Amygdala (tissue), 56 donors: ENCODE measurements at places on chromosomes 13 and 19.

DNA sequence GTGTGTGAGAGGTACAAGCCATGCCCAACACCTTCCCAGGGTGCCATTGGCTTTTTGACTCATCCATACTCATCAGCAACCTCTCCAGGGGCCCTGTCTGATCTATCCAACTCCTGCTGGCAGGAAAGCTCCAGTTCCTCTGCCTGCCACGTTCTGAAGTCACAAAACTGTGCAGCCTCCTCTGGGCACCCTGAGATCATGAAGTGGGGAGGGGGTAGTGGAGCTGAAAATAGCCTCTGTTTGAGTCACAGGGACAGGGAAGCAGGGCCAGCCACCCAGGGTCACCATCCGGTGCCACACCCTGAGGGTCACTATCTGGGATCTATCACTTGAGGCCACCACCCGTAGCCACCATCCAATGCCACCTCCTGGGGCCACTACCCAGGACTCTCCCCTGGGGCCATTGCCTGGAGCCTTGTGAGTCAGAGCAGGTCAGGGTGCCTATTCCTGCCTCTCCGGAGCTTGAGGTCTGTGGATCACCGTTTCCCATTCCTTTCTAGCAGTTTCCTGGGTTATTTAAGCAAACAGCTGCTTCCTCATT, 172.1 kb downstream of the NUFIP1 start:
- DNase-seq = no peak

DNA sequence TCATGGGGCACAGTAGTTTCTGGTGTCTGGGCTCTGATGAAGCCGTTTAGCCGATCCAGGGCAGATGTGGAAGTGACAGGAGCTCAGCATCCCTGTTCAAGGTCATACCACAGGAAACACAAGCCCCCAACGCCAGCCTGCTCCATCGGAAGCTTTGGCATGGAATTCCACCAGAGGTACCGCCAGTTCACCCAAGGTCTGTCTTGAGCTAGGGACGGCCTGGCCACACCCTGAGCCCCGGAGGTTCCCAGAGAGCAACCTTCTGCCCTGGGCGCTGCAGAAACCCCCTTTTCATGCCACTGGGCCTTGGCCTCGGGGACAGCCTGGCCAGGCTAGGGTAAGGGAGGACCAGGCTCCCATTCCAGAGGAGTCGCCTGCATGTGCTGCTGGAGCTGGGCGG, 39.4 kb upstream of the TPM4 start:
- DNase-seq = no peak

GRCh38 chr13:94567581-94567980, 28.4 kb downstream of the TGDS start:
- DNase-seq = no peak

DNA sequence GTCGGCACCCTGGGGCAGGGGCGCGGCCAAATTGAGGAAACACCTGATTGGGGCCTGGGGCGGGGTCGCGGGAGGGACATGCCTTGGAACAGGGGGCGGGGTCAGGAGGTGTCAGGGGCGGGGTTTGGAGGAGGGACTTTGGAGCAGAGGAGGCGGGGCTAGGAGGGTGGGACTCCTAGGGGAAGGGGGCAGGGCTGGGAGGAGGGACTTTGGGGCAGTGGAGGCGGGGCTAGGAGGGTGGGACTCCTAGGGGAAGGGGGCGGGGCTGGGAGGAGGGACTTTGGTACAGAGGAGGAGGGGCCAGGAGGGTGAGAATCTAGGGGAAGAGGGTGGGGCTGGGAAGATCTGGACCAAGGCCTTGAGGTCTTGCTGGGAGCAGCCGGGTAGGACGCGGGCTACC, 21.9 kb downstream of the GRIN2D start:
- no peak for DNase-seq

GRCh38 chr13:56134524-56134923, 1006.2 kb upstream of the PRR20A start:
- no peak for DNase-seq

- no peak for DNase-seq
Observed at GRCh38 chr19:35742121-35742724, at the start of gene IGFLR1. TSS of gene IGFLR1 (minus strand) at chr19:35742452. CDS start at chr19:35741180, 1,272 bp downstream.

GRCh38 chr19:16893686-16893989, 4.8 kb downstream of the F2RL3 start:
- no peak for DNase-seq
